ENCODE measurements at places on chromosomes 2 and 18.

DNA sequence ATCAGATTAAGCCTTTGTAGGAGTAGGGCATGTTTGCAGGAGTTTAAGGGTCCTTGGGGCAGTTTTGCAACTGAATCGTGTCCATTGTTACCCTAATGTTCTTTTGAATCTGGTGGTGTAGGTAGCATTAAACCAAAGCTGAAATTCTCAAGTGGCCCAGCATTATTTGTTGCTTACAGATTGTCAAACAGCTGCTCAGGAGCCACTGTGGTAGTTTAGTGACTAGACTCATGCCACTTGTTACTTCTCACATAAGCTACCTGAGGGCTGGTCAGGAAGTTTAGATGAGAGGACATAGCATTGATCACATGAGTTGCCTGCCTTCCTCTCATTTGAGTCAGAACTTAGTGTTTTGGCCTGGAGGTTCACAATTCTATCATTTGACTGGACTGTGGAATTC, 157.6 kb downstream of the HAUS1 start:
- H3K4me3 ChIP-seq = no peak overlapping the region
- no peaks in the 10 kb centered on the region for H3K27me3 ChIP-seq
- H3K36me3 ChIP-seq = peaks cover 90% of the 10 kb centered on the region
- peak overlapping the region; percentile 6 for H3K27ac ChIP-seq

DNA sequence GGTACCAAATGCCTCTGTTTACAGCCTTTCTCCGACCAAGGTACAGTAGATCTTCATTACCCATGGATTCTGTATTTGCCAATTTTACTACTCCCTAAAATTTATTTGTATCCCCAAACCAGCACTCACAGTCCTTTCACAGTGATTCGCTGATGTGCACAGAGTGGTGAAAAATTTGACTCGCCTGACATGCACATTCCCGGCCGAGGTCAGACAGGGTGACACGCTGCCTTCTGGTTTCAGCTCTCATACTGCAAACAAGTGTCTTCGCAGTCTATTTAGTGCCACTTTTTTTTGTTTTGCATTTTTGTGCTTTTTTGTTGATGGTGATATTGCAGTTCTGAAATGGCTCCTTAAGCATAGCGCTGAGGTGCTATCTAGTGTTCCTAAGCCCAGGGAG, 71.0 kb downstream of the MAPK4 start:
- H3K4me1 ChIP-seq = no peaks in the 10 kb centered on the region
- peaks cover 7% of the 10 kb centered on the region for H3K27me3 ChIP-seq
- no peaks in the 10 kb centered on the region for H3K36me3 ChIP-seq
- no peak overlapping the region for H3K4me3 ChIP-seq
- no peak overlapping the region for H3K27ac ChIP-seq

DNA sequence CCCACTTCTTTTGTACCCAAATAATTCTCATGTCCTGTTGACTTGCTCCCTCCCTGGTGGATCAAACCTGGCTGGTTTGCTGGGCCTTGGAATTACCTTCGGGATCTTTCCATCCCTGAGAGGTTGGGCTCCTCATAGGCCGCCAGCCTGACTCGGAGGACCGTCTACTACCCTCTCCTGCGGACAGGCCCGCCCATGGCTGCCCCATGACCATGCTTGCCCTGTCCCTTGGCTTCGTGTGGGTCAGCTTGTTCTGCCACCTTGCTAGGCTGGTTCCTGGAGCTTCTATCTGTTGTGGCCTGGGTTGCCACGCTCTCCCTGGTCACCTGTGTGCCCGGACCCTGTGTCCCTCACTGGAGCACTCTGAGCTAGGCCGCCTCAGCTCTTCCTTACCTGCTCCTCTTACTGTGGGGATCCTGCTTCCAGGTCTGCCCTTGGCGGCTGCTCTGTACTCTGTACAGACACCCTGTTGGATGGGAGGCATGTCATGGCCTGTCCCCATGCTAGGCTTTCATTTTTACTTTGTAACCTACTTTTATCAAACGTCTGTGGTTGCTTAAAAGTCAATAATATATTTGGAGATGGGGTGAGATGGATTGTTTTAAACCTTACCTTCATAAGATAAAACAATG, 29.7 kb upstream of the FHL2 start:
- peaks cover 20% of the 10 kb centered on the region for H3K4me1 ChIP-seq
- peaks cover 7% of the 10 kb centered on the region for H3K27me3 ChIP-seq
- no peak overlapping the region for H3K4me3 ChIP-seq
- no peaks in the 10 kb centered on the region for H3K36me3 ChIP-seq
- no peak for DNase-seq

DNA sequence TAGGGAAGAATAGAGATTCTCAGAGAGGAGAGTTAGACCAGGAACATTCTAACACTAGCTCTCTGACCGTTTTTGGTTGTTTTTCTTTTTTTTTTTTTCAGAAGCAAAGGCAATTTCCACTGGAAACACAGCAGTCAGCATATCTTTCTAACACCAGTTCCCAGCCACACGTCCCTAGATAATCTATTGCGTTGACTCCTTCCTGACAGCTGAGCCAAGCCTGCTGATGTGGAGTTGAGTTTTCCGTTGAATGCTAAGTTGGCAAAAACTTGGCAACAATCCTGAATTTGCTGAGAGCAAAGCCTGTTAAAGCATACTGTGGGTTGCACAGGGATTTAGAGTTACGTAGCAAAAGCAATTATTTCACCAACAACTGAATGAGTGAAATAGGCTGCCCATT, 19.3 kb downstream of the GAD1 start:
- peaks cover 3% of the 10 kb centered on the region for H3K4me1 ChIP-seq
- DNase-seq = no peak
- peaks cover 22% of the 10 kb centered on the region for H3K27me3 ChIP-seq
- H3K27ac ChIP-seq = no peak overlapping the region

DNA sequence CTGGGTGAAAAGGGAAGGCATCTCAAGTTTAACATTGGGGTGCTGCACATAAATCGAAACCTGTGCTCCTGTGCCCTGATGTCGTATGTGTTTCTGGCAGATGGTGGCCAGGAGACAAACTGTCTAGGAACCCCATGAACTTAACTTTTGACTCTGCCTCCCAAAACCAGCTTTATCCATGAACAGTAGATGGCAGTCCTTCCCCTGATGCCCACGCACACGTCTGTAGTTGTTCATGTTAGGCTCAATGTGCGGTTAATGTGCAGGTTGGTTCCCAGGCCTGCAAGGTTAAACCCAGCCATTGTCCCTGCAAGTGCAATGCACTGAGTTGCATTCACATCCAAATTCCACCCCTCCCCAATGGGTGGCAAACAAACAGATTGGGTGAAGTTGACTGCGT, 44.1 kb upstream of the SIX3 start:
- no peaks in the 10 kb centered on the region for H3K36me3 ChIP-seq
- peaks cover 12% of the 10 kb centered on the region for H3K4me1 ChIP-seq
- no peak for DNase-seq
- no peak overlapping the region for H3K4me3 ChIP-seq
- H3K27me3 ChIP-seq = peaks cover 63% of the 10 kb centered on the region
- H3K27ac ChIP-seq = no peak overlapping the region

DNA sequence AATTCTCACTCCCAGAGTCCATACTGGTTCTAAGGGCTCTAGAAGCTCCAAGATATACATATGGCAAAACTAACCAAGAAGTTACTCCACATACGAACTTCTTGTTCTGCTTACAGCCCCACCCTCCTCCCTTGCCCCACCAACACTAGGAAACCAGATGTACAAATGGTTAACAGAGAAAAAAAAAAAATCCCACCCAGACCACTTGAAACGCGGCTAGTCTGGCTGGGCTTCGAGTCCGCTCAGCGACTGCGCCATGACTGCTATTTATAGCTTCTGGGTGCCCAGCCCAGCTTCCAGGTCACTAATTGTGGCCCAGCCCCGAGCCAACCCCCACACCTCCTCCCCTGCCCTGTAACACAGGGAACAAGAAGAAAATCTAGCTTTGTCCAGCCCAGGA, 47.0 kb upstream of the IHH start:
- no peaks in the 10 kb centered on the region for H3K27me3 ChIP-seq
- peaks cover 4% of the 10 kb centered on the region for H3K36me3 ChIP-seq
- peaks cover 55% of the 10 kb centered on the region for H3K4me1 ChIP-seq
- H3K27ac ChIP-seq = no peak overlapping the region

- no peak for DNase-seq
- H3K27ac ChIP-seq = no peak overlapping the region
- H3K36me3 ChIP-seq = no peaks in the 10 kb centered on the region
- H3K4me1 ChIP-seq = no peaks in the 10 kb centered on the region
Observed at GRCh38 chr2:235383272-235383843, 110.5 kb upstream of the AGAP1 start.

- H3K4me3 ChIP-seq = no peak overlapping the region
- H3K36me3 ChIP-seq = peaks cover 95% of the 10 kb centered on the region
- peaks cover 50% of the 10 kb centered on the region for H3K4me1 ChIP-seq
- H3K27ac ChIP-seq = peak overlapping the region; percentile 73
- H3K27me3 ChIP-seq = no peaks in the 10 kb centered on the region
- DNase-seq = no peak
Observed at GRCh38 chr2:218233543-218233942, 16.6 kb downstream of the ARPC2 start.

DNA sequence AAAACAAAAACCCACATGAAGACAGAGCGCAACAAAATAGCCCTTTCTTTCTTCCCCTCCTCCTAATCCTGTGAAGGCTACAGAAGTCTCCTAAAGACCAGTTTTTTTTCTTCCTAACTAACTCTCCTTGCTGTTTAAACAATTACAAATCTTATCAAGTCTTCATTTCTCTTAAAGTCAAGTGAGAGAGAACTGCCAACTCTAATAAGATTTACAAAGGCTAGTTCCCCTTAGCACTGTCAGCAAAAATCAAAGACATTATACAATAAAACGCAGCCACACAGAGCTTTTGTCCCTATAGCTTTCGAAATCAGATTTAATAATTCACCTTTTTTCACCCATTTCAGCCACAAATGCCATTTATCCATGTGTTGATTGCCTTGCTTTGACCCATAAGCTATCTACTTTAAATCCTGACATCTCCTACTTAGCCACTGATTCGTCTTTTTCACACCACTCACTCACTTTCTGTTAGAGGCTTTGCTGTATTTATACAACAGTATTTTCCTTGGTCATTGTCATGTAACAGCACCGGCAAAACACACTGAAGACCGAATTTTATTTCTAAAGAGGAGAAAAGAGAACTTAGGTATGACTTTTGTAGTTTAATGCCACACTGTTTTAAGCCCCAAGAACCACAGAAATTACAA, 5.9 kb downstream of the NRXN1 start:
- H3K27ac ChIP-seq = no peak overlapping the region
- H3K4me1 ChIP-seq = no peaks in the 10 kb centered on the region
- no peaks in the 10 kb centered on the region for H3K27me3 ChIP-seq
- H3K4me3 ChIP-seq = no peak overlapping the region

Measured in activated T-cell treated with anti-CD3 and anti-CD28 coated beads, Interleukin-2, amount 50 U/mL, for 24 hours (primary cell).